Sigmoid colon (tissue), 7 donors: ENCODE measurements at places on chromosomes 13 and 19. TPM values are rescaled to one million over a fixed set of nuclear protein-coding genes. Genes with fewer than 3 reads are reported as not detected.

PLIN5 gene
- total RNA-seq: 10.0 TPM

PCSK4 gene
- total RNA-seq: 0.99 TPM

MAST3 gene
- 3.5 TPM for total RNA-seq

C1QTNF9 gene
- total RNA-seq: not detected

GRCh38 chr13:43664700-43665191, 122.0 kb downstream of the ENOX1 start:
- DNase-seq: peak; percentile 66

- no peak for DNase-seq
Observed at GRCh38 chr13:23159760-23160637, 20.8 kb upstream of the SGCG start.

GRCh38 chr13:30618186-30618929, 638 bp downstream of the USPL1 start:
- peak; percentile 65 for DNase-seq
